ENCODE measurements at places on chromosomes 7 and 10.

- DNase-seq = no peak
Observed at GRCh38 chr10:18137111-18137510, 3.1 kb upstream of the CACNB2 start.

GRCh38 chr10:16195894-16196293 lies 240.9 kb upstream of the PTER start:
- no peak for DNase-seq

- no peak for DNase-seq
Observed at GRCh38 chr10:106280896-106281460, 883.5 kb downstream of the SORCS1 start.

DNA sequence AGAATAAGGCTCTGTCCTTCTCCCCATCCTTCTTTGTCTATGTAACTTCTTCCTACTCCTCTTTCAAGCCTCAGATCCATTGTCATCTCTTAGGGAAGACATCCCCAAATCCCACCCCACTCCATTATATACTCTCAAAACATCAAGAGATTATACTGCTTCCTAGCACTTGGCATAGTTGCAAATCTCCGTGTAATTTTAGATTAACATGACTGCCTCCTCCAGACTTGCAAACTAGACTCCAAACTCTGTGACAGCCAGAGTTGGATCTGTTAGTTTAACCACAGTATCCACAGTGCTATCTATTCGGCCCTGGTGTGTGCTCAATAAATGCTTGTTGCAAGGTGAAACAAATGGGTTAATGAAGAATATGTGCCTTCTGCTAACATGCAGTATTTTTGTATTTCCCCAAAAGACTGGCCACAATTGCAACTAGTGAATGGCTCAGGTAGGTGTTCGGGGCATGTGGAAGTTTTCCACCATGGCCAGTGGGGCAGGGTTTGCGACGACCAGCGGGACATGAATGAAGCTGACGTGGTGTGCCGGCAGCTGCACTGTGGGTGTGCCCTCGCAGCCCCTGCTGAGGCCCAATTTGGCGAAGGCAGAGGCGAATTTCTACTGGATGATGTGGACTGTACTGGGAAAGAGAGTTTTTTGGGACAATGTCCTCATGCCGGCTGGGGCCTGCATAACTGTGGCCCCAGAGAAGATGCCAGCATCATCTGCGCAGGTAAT lies 34.5 kb upstream of the C10orf120 start:
- no peak for DNase-seq

- no peak for DNase-seq
Observed at GRCh38 chr10:29502351-29502750, 132.4 kb downstream of the SVIL start.

- DNase-seq = no peak
Observed at GRCh38 chr10:127918572-127918971, 11.7 kb downstream of the PTPRE start.

GRCh38 chr7:132941428-132941827 lies 140.5 kb downstream of the CHCHD3 start:
- no peak for DNase-seq

DNA sequence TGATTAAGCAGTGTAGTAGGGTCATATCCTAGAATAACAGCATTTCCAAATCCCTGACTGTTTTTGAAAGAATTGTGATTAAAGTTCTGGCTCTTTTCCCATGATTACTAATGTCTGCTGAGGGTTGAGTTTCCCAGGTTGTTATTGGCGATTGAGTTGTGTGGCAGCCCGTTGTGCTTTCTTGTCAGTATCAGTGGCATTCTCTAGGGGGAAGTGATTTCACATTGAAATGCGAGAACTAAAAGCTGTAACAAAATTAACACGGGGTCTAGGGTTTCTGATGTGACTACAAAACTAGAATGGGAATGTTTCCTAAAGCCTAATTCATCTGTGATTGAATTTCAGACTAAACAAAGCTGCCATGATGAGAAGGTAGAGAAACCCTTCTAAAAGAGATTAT lies 349.4 kb downstream of the EXOC4 start:
- DNase-seq = no peak

DNA sequence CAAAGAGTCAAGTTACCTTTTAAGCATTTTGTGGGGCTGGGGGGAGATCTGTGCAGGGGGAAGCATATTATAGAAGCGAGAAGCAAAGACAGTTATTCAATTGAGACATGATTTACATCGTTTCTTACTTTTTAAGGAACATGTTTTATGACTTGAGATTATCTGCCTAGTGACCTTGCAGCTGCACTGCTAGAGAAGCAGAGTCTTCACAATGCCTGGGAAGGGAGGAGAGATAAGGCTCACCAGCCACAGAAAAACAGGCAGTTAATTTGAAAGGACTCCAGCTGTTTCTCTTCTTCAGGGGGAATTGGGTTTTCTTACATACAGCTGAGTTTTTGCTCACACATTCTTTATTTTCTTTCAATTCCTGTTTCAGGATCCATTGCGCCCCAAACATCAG lies 31.0 kb downstream of the PHYH start:
- DNase-seq = no peak

GRCh38 chr10:30219971-30220751 lies 128.9 kb downstream of the MTPAP start:
- no peak for DNase-seq

GRCh38 chr7:100490483-100491191 lies 6.9 kb downstream of the NYAP1 start:
- DNase-seq = no peak

DNA sequence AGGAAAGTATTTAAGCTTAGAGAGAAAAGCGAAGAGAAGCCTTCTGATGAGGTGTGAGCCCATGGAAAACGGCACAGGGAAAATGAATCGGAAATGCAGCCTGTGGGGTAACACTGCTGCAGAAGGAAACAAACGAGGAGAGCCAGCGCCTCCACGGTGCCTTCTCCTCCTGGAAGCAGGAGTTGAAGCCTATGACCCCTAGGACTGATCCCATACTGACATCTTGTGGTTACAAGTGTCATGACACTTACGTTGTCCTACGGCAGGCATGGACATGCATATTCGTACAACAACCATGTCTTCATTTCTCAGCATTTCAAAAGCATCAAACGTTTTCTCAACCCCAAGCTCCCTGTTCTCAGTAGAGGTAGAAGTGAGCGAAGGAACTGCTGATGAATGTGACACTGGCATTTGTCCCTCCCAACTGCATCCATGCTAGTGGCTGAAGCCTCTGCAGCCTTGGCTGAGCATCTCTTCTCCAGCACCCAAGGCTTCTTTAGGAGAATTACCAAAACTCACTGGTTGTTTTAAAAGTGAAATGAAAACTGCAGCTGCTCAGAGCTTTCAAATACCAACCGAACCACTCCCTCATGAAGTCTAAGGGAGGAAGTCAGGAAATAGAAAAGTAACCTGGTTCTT lies 160.2 kb downstream of the JAZF1 start:
- no peak for DNase-seq

DNA sequence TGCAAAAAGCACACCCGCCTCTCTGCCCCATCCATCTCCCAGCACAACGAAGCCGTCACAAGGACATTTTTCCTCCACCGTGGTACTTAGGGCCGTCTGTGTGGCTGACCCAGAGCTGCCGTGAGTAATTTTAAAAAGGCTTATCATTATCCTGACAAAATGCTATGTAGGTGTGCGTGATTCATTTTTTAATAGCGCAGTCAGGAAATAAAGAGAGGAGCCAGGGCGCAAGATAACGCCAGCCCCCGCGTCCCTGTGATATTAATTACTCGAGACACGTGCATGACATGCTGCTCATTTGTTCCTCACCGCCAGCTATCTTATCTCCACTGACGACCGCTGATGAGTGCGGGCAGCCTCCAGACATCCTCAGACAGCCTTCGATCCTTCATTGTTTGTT lies 332.7 kb upstream of the PFKP start:
- DNase-seq = no peak

GRCh38 chr7:42103456-42103855 lies 133.6 kb downstream of the GLI3 start:
- no peak for DNase-seq

DNA sequence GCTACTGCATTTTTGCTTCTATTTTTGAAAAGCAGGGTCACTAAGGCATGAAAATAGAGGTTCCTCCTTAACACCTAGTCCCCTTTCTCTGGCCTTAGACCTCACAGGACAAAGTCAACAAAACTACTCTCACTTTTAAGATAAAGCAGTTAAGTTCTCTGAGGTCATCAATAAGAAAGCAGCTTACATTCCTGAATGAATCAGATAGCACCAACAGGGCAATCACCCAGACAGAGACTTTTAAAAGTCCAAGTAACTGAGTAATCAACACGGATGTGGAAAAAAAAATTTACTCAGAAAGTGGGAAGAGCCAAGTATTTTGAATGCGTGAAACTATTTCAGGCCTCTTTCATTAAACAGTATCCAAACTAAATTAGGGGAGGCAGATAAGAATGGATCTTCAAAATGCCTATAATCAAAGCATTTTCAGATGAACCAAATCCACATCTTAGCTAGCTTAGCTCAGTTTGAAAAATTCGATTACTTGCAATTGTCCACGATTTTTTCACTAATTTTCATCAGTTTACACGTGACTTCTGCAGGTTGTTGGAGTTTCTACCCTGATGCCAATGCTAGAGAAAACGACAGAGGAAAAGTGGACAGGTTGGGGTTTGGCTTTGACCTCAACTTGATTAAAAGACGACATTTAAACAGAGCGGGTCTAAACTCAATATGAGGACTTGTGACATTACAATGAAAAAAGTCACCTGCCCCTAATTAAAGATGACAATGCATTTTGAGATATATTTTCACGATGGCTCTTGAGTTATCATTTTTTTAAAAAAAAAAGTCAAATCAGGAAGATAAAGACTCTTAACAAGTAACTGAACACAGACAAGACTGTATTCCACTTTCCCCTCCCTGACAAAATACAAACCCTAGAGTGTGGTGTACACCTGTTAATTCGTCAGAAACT lies 1.6 kb downstream of the BEND7 start:
- no peak for DNase-seq

GRCh38 chr7:138720286-138720685 lies 19.1 kb upstream of the SVOPL start:
- DNase-seq = no peak

- DNase-seq = no peak
Observed at GRCh38 chr7:149498811-149499210, 1.2 kb upstream of the ZNF746 start.

- DNase-seq = no peak
Observed at GRCh38 chr10:11320809-11321520, 290.5 kb downstream of the USP6NL start.
